H1 (cell line): ENCODE measurements at places on chromosomes 11 and 22. TPM values are rescaled to one million over a fixed set of nuclear protein-coding genes. Genes with fewer than 3 reads are reported as not detected.

Gene CBL
- 57.6 and 57.8 TPM in 2 replicates for total RNA-seq

Gene TEX12
- not detected in 2 replicates for total RNA-seq

Gene LYVE1
- total RNA-seq = 0.09 TPM in 1 of 2 replicates, not detected in the other

Gene SLC1A2
- total RNA-seq = 1.2 and 1.4 TPM in 2 replicates

Gene H19
- total RNA-seq = 5.2 and 5.6 TPM in 2 replicates

- H3K27me3 ChIP-seq = no peaks in the 10 kb centered on the region
- H3K27ac ChIP-seq = no peak overlapping the region
- H3K4me3 ChIP-seq = no peak overlapping the region
- H3K36me3 ChIP-seq = no peaks in the 10 kb centered on the region
- peaks cover 4% of the 10 kb centered on the region for H3K4me1 ChIP-seq
Measured at GRCh38 chr11:86459682-86460460, 85.2 kb downstream of the CCDC81 start.

DNA sequence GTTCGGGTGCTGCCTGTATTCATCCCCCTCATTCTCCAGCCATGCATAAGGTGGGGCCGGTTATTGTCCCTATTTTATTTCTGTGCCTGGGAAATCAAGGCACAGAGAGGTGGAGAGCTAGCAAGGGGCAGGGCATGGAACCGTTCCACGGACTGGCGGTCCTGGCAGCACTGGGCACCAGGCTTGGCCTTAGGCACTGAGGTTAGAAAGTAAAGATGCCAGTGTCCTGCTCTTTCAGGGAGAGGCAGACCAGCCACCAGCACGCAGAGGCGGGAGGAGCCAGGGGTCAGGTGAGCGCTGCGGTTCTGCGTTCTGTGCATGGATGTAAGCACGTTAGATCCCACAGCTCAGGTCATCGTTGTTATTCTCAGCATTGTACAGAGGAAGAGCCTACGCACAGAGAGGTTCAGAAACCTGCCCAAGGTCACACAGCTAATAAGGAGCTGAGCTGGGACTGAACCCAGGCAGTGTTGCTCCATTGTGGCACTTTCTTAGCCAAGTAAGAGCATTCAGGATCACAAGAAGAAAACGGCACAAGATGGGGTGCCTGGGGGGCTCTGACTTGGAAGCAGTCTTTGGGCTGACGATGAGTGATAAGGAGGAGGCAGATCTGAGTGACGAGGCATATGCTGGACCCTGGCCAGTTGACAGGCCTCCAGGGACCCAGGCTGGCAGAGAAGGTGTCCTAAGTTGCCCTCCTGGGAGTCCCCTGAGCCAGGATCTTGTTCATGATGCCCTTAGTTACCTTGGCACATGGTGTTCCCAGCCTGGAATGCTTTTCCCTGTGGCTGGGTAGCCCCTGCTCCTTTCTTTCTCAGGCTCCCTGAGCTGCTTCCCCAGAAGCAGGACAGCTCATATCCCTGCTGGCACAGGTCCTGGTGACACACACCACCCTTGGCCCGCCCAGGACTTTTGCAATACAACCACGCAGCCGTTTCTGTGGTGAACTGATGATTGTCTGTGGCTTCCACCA is 41.1 kb downstream of the OSBPL5 start:
- no peak overlapping the region for H3K4me3 ChIP-seq
- H3K27me3 ChIP-seq = no peaks in the 10 kb centered on the region
- no peak overlapping the region; the same call in 1 of the 2 replicates for H3K27ac ChIP-seq
- no peak for DNase-seq

DNA sequence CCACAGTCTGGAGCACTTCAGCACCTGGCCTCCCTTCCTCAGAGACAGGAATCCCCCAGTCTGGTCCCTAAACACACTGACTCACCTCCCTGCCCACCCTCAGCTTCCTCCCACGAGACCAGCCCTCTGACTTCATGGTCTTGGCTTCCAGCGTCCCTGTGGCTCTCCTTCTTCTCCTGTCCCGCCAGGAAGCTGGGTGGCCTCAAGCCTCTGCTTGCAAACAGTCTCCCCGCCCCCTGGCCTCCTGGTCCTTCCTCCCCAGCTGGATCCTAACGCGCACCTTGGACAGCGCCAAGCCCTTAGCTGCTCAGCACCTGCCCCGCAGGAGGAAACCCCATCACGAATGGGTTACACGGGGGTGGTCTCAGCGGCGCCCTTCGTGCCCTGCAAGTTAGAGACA is 4.5 kb downstream of the NCF4 start:
- H3K27ac ChIP-seq = no peak overlapping the region
- H3K4me1 ChIP-seq = no peaks in the 10 kb centered on the region; the same call in 1 of the 2 replicates
- no peak overlapping the region for H3K4me3 ChIP-seq

- no peak overlapping the region for H3K27ac ChIP-seq
- H3K27me3 ChIP-seq = no peaks in the 10 kb centered on the region
- no peaks in the 10 kb centered on the region for H3K36me3 ChIP-seq
- no peak for DNase-seq
- no peaks in the 10 kb centered on the region for H3K4me1 ChIP-seq
- H3K4me3 ChIP-seq = no peak overlapping the region
Measured at GRCh38 chr22:41038732-41039131, 53.7 kb upstream of the EP300 start.

GRCh38 chr22:30228509-30229359 is 17.8 kb downstream of the LIF start:
- no peak overlapping the region for H3K4me3 ChIP-seq
- H3K4me1 ChIP-seq = peaks cover 3% of the 10 kb centered on the region
- no peaks in the 10 kb centered on the region for H3K27me3 ChIP-seq
- no peaks in the 10 kb centered on the region for H3K36me3 ChIP-seq
- DNase-seq = no peak

- peak; percentile 19 for DNase-seq
- no peaks in the 10 kb centered on the region for H3K27me3 ChIP-seq
- no peak overlapping the region for H3K27ac ChIP-seq
- H3K4me3 ChIP-seq = no peak overlapping the region
- H3K4me1 ChIP-seq = no peaks in the 10 kb centered on the region
- H3K36me3 ChIP-seq = no peaks in the 10 kb centered on the region
Measured at GRCh38 chr11:1458340-1459218, 28.0 kb downstream of the MOB2 start.

- no peak overlapping the region for H3K4me3 ChIP-seq
Measured at GRCh38 chr11:109680127-109680526, 258.1 kb downstream of the C11orf87 start.
